CD4-positive, alpha-beta T cell treated with Interleukin-6 at 100 ng/mL for 8 hours (primary cell): ENCODE measurements at places on chromosomes 1 and 21.

GRCh38 chr21:17279663-17280062 is 233.2 kb upstream of the CXADR start:
- no peak for DNase-seq

GRCh38 chr1:64516301-64516700 is 46.4 kb downstream of the CACHD1 start:
- no peak for DNase-seq

- no peak for DNase-seq
Observed at GRCh38 chr1:145751491-145752037, 32.3 kb downstream of the CD160 start.

GRCh38 chr1:59272507-59272906 is 24.4 kb upstream of the FGGY start:
- DNase-seq = no peak

GRCh38 chr1:8247811-8248436 is 70.0 kb upstream of the SLC45A1 start:
- DNase-seq = no peak

GRCh38 chr1:173529106-173529505 is 52.0 kb downstream of the PRDX6 start:
- no peak for DNase-seq
